ENCODE measurements at places on chromosomes 1 and 21.

GRCh38 chr1:197470330-197470729 is 202.3 kb downstream of the CRB1 start:
- DNase-seq, result no peak

GRCh38 chr1:37974567-37974966 is 15.3 kb downstream of the SF3A3 start:
- DNase-seq, result no peak

DNA sequence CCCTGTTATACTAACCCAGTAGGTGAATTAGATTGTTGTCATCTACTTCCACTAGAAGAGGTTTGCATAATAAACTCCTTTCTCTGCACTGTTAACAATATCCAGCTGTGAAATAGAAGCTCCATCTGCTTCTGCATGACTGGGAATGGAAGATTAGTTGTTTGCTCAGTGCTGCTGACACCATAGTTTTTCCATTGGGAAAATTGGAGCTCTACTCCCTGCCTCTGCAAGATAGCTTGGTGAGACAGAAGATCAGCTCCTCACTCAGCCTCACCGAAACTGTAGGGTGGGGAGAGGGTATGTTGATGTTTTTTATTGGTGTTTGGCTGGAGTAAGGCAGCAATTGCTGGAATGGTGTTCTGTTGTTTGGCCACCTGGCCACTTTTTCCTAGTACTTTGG is 331.6 kb upstream of the ADAMTS5 start:
- DNase-seq, result no peak

DNA sequence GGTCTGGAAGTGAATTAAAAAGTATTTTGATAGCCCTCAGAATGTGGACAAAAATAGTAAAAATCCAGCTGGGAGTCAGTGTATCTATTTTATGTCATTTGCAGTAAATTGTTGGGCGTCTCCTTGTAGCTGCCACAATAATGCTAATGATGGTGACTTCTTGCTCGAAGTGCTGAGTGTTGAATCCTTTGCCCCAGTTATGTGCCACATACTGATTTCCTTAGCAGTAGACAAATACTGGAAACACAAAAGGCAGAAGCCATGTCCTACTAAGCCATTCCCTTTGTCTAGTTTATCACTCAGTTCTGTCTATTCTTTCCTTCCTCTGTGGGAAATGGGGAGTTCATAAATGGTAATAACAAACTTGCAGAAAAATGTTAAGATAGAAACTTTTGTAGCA is 70.7 kb upstream of the CXADR start:
- DNase-seq, result no peak

DNA sequence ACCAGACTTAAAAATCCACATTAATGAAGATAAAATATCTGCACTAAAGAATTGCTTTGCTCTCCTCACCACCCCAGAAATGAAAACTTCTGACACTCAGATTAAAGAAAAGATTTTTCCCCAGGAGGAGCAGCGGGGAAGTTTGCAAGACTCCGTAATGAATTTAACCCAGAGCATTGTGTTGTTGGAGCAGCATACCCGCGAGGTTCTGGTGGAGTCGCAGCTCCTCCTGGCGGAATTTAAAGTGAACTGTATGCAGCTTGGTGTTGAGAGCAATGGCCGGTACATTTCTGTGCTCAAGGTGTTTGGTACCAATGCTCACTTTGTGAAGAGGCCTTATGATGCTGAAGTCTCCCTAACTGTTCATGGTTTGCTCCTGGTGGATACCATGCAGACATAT is 46.4 kb downstream of the VPS13D start:
- DNase-seq, result no peak

- DNase-seq, result no peak
Observed at GRCh38 chr1:219276049-219276738, 102.5 kb downstream of the LYPLAL1 start.

GRCh38 chr1:47813970-47814369 is 183.2 kb downstream of the TRABD2B start:
- DNase-seq, result no peak

- no peak for DNase-seq
Observed at GRCh38 chr1:172931761-172932160, 119.0 kb downstream of the TNFSF18 start.

GRCh38 chr21:44737706-44738354 is 26.5 kb upstream of the TSPEAR start:
- DNase-seq, result no peak

DNA sequence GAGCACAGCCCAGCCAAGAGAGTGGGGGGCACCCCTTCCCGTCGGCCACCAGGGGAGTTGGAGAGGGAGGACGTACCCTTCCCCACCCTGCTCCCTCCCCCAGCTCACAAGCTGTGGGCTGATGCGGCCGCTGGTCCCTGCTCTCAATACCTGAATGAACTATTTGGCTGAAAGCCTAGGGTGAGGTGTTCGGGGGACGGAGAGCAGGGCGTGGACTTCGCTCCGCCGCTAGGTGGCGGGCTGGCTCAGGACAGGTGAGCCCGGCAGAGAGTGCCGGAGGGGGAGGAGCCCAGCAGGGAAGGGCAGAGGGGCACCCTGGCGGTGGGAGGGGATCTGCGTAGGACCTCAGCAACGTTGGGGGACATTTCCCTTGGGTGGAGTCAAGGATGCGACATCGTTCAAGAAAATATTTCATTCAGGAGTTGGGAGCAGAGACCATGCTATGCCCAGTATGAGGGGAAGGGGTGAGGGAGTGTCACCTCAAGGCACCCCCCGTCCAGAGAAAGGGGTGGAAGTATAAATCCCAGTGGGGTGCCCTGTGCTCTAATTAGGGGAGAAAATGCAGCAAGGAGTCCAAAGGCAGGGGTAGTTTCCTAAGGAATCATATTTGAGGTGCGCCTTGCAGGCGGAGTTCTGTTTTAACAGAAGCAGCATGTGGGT is 12.0 kb upstream of the RHBG start:
- peak; percentile 25 for DNase-seq

DNA sequence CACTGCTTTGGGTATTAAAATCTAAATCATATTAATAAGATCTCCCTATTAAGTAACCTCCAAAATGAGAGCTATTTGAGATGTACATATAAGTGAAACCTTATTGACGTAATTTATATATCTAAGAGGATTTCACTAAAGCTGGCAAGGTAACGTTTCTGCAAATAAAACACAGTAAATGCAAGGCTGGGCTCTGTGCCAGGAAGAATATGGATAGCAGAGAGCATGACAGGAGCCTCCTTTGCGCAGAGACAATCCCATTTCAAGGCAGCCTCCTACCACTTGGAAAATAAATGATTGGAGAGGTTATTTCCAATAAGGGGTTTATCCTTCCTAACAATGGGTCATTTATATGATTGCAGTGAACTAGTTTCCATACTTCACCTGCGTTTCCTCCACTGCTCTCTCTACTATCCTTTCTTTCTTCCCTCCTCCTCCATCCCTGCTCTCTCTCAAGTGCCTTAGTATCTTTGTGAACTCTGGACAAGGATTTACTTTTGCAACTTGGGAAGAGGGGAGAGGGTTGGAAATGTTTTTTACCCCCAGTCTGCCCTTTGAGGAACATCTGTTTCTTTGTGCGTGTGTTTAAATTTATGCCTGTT is 3.0 kb upstream of the NFIA start:
- DNase-seq, result no peak

DNA sequence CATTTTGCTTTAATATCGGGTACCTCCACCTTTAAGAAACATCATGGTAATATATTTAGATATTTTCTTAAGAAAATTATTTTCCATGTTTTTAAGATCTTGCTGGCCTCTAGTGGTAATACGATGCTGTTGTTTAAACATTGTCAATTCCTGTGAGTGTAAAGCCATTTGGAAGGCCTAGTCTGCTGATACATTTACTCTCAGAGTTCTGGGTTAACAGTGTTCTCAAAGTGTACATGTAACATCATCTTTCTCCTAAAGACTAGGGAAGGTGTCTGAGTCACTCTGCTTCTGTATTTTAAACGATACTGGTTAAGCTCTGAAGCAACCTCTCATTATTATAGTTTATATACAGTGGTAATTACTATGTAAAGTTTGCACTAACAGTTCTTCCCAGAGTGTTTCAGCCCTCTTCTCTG is 189.1 kb downstream of the RASAL2 start:
- no peak for DNase-seq

DNA sequence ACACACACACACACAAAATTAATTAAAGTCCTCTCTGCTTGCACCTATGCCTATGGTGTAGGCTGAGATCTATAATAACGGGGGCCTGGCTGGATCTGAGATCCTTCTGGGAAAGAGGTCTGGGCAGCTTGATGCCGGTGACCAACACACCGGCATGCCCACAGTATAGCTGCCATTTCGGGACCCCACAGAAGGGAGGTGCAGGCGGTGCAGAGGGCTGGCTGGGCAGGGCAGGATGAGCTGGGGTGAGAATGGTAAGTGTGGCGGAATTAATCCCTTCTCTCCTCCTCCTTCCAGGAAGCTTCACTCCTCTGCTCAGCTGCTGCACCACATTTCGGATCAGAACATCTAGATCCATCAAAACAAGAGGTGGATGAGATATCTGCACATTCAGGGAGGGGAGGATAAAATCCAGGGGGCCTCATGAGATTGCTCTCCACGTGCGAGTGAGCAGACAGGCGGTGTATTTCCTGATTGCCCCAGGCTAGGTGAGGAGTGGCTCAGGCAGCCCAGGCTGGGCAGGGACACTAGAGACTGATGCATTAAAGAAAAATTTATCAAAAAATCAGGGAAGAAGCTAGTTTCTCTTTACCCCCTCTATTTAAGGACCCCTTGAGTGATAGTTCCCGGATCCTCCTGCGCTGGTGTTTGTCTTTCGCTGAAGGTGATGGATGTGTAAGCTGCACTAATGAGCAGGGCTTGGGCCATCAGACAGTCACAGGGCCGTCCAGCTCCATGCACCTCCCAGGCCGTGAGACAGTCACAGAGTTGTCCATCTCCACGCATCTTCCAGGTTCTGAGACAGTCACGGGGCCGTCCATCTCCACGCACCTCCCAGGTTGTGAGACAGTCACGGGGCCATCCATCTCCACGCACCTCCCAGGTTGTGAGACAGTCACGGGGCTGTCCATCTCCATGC is 449.9 kb downstream of the PTPRU start:
- no peak for DNase-seq

DNA sequence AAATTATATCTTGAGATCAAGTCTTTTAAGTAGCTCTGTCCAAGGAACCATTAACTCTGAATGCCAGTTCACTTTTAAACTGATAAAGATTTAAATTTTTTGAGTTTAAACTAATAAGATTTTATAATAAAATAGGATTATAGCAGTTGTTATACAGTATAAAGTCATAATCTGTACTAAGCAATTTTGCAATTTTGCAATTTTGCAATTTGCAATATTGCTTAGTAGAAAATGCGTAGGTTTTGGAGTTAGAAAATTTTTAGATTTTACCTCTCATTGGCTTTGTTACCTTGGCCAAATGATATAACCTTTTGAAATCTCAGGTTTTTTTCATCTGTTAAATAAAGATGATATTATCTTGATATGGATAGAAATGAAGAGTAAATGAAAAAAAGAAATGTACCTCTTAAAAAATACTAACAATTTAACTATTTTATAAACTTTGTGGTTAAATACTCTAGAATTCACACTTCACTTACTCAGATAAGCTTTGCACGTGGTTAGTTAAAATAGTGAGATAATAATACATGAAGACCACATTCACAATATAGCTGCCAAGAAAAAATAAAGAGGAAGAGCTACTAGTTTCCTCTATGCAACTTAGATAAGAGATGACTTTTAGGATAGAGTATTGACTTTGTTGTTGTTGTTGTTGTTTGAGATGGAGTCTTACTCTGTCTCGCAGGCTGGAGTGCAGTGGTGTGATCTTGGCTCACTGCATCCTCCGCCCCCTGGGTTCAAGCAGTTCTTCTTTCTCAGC is 13.9 kb downstream of the CCDC18 start:
- DNase-seq, result no peak

DNA sequence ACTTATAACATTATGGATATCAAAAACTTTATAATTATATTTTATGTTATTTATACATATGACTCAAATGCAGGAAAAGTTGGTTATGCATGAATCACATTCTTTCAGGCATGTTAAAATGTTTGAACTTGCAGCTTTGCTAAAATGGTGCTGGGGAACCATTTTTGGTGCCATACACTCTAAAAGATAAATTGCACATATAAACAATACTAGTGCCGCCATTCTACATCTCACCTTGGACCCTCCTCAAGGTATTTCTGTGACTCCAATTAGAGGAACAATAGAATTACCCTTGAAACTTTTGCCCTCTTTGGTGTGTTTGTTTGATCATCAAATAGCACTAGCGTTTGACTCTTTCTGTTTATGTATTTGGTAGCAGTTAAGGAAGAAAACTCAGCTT is 997 bp downstream of the PRKACB start:
- no peak for DNase-seq

DNA sequence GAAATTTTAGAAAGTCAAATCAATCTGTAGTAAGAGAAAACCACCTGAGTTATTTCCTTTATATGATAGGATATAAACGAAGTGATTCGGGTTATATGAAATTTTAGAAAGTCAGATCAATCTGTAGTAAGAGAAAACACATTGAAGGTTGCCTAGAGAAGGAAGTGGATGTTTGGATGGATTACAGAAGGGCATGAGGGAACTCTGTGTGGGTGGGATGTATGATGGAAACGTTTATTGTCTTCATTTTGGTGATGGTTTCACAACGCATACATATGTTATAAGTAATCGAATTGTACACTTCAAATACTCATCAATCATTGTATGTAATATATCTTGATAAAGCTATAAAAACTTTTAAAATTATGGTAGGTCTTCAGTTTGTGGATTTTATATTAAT is 5.1 kb downstream of the CR1 start:
- no peak for DNase-seq

GRCh38 chr21:24436236-24436635 is 1171.0 kb downstream of the MRPL39 start:
- no peak for DNase-seq

DNA sequence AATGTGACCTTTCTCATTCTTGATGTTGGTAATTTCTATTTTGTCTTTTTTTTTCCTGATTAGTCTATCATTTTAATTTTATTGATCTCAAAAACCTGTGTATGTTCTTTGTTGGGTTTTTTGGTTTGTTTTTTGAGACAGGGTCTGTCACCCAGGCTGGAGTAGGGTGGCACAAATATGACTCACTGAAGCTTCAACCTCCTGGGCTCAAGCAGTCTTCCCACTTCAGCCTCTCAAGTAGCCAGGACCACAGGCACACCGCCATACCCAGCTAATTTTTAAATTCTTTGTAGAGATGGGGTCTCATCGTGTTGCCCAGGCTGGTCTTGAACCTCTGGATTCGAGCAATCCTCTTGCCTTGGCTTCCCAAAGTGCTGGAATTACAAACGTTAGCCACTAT is 145.2 kb downstream of the PIK3R3 start:
- no peak for DNase-seq

GRCh38 chr1:205791568-205792180 is 16.4 kb upstream of the RAB29 start:
- no peak for DNase-seq

DNA sequence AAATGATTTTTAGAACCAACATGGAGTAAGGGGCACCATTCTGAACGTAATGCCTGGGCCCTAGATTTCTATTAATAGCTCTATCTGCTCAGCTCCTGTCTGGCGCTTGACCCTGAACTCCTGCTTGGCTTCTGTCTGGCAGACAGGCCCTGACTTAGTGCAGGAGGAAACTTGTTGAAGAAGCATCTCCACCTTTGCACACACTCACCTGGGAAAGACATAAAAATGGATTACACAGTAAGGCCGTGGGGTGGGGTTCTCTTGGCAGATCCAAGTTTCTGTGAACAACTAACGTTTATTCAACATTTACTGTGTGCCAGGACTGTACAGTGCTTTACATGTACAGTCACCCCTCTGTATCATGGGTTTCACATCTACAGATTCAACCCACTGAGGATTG is 62.1 kb upstream of the CNIH3 start:
- no peak for DNase-seq

Measured in activated CD8-positive, alpha-beta memory T cell treated with anti-CD3 and anti-CD28 coated beads for 4 hours (primary cell).